Motor neuron (in vitro differentiated cells): ENCODE measurements at places on chromosomes 6 and 20. TPM values are rescaled to one million over a fixed set of nuclear protein-coding genes. Genes with fewer than 3 reads are reported as not detected.

The SLPI gene
- total RNA-seq = not detected in 2 replicates

GRCh38 chr20:49979030-49979832 lies 3.5 kb upstream of the SNAI1 start:
- peak; percentile 71 for ATAC-seq

The MEI4 gene
- total RNA-seq = 0.04 and 0.05 TPM in 2 replicates

The MAP7 gene
- total RNA-seq = 2.9 and 3.2 TPM in 2 replicates

GRCh38 chr6:48389146-48390043 lies 278.4 kb upstream of the PTCHD4 start:
- no peak for ATAC-seq

The LSM14B gene
- 34.9 and 45.8 TPM in 2 replicates for total RNA-seq
